Activated CD4-positive, CD25-positive, alpha-beta regulatory T cell (primary cell): ENCODE measurements at places on chromosomes 2 and 18.

GRCh38 chr2:194686569-194686968 is 970.5 kb upstream of the SLC39A10 start:
- DNase-seq = no peak

- DNase-seq = no peak
Observed at GRCh38 chr2:45736757-45737704, 85.6 kb downstream of the PRKCE start.

GRCh38 chr2:36528274-36528673 is 69.7 kb downstream of the FEZ2 start:
- DNase-seq = no peak

DNA sequence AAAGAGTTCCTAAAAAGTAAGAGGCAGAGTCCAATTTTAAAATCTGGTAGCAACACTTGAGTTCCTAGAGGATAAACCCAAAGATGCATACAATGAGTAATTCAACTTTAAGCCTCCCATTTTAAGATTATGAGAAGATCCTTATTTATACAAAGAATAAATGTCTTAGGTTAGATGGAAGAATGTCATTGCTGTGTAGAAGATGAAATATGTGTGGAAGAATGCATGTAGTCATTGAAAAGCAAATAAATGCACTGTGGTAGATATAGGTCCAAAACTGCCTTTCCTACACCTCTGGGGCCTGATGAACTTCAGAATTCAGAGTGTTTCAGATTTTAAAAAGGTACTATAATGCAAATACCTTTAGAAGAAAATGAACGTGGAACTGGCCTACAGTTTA is 58.7 kb upstream of the LRP1B start:
- no peak for DNase-seq

GRCh38 chr2:115161081-115161770 is 718.8 kb downstream of the DPP10 start:
- DNase-seq = no peak

GRCh38 chr2:217260441-217261115 is 400.7 kb upstream of the TNP1 start:
- DNase-seq = no peak

GRCh38 chr2:190582736-190583506 is 48.4 kb upstream of the NEMP2 start:
- DNase-seq = no peak

GRCh38 chr2:41782306-41783158 is 265.3 kb upstream of the PKDCC start:
- no peak for DNase-seq

DNA sequence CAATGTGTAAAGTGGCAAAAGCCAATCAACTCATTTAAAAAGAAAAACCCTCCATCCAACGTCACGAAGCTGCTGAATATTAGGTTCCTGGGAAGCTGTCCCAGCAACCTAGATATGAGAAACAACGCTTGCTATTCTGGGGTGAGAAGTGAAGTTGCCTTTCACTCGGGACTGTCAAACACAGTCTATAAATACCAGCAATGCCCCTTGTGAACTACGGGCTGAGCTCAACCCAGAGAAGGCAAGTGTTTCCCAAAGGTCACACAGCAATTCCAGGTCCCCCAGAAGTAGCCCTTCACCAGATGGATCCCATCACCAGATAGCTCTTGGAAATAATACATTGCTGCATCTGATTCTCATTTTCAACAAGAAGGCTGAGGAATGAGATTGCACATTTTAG is 67.9 kb downstream of the BCL11A start:
- DNase-seq = no peak

GRCh38 chr2:40551081-40551480 is 99.2 kb upstream of the SLC8A1 start:
- no peak for DNase-seq

GRCh38 chr2:199973703-199974102 is 18.3 kb downstream of the MAIP1 start:
- DNase-seq = no peak

DNA sequence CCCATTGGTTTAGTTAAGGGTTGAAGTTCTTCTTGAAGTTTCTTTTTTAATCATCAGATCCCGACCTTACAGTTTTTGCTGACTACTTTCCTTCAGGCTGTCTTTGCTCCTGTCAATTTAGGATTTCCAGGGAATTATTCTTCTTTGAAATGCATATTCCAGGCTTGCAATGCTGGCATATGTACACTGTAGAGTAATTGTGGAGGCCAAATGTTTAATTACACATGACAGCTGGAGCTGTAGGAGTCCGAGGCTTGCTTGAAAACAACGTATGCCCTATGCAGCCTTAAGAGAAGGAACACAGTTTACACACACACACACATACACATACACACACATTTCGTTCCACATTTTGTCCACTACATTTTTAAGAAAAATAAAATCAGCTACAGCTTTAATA is 602.3 kb downstream of the TMEM182 start:
- DNase-seq = no peak

DNA sequence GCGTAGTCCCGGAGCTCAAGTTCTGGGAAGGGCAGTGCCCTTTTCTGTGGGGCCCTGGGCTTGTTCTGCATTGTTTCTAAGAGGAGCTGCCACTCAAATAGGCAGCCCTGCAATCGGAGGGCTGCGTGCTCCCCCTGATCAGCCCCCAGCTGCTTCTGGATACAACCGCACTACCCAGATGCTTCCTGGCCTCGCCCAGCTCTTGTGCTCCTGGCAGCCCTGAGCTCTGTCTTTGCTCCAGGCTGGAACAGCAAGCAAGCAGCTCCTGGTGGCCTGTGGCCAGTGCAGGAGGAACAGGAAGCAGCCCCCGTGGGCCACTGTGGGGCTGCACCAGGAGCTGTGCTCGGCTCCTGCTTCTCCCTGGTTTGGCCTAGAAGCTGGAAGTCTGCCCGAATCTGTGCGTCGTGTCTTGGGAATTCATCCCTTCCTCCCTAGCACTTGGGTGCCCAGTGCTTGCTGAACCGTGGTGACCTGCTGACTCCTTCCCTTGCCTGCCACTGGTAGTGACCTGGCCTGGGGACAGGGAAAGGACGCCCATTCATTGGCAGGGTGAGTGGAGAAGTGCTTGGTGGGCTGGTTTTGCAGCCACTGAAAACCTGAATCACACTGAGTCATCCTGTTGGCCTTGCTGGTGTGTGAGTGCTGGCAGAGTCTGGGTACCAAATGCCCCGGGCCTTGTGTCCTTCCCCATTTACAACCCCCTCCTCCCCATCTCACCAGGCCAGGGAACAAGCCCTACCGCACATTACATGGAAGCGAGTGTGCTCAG is 27.3 kb upstream of the NTSR2 start:
- no peak for DNase-seq
